ENCODE measurements at places on chromosomes 6 and 20.

DNA sequence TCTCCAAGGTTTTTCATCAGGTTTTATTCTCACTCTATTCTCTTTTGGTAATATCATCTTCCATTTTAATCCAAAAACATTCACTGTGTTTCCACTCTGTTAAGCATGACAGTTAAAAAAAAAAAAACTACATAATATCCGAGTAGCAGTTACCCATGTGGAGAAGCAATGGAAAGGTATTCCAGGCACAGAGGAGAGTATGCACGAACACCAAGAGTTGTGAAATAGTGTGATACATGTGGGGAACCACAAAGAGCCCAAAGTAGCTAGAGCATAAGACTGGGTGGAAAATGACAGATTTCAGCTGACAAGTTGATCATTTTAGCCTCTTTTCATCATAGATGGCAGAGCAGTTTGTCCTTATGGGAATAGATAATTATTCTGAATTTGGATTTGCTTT is 19.9 kb upstream of the FBXL4 start:
- no peak for DNase-seq

GRCh38 chr6:99219788-99220187 is 129.7 kb downstream of the FAXC start:
- DNase-seq: no peak

GRCh38 chr20:5393218-5393870 is 76.6 kb upstream of the PROKR2 start:
- no peak for DNase-seq

DNA sequence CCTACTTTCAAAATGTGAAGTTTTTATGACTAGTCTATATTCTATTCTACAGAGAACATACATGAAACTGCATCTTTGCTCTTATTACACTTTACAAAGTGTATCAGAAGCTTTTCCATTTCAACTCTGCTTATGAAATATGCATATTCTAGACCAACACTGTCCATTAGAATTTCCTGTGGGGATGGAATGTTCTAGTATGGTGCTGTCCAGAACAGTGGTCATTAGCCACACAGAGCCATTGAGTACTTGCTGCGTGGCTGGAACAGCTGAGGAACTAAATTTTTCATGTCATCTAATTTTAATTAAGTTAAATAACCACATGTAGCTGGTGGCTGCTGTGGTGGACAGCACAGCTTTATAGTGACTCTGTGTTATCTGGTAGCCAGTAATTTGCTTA is 105.9 kb upstream of the PDE10A start:
- DNase-seq: no peak

GRCh38 chr6:105750089-105750488 is 336.0 kb upstream of the PRDM1 start:
- DNase-seq: no peak

- no peak for DNase-seq
Measured at GRCh38 chr6:22363714-22364239, 66.9 kb upstream of the PRL start.

GRCh38 chr6:118253741-118254140 is 294.4 kb upstream of the PLN start:
- DNase-seq: no peak

GRCh38 chr6:130716466-130716865 is 110.7 kb upstream of the SMLR1 start:
- DNase-seq: no peak

- DNase-seq: no peak
Measured at GRCh38 chr6:49549691-49550491, 577 bp upstream of the C6orf141 start.

- DNase-seq: no peak
Measured at GRCh38 chr20:47789764-47790579, 4.7 kb upstream of the SULF2 start.

DNA sequence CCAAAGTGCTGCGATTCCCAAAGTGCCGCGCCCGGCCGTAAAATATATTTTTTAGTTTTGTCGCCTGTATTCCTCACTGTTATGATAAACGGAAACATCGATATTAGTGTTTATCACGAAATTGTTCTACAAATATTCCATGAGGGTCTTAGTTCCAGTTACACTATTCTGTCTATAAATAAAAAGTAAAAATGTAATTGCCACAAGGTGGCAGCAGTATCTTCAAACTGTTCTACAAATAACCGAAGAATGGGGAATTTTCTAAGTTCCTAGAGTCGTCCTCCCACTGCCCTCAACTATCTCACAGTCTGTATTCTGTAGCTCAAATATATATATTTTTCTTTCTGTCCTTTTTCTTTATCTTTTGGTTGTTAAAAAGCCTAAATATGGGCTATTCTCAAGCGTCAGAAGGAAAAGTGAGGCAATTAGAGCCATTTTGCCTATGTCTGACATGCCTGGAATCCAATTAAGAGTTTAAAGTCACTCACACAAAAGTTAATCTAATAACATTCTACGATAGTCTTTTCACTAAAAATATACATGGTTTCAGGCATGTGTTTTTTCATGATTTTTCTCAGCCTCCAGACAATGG is 14.2 kb upstream of the FAM162B start:
- no peak for DNase-seq

GRCh38 chr20:58048096-58048702 is 180.3 kb downstream of the ANKRD60 start:
- DNase-seq: no peak

DNA sequence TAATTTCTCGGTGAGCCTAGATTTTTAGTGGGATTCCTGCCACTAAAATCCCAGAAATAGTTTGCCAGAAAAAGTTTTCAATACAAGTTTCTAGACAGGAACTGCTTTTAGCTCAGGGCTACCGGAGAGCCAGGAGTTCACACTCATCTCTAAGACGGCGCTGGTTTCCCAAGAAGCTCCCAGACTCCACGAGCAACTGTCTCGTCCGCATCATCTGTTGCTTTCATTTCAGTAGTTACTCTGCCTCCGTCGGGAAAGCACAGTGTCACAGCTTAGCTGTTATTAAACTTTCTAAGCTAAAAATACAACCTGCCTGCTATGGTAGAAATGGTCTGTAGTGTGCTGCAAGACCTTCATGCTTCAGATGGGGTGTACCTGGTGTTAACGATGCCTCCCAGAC is 197.3 kb upstream of the SNX9 start:
- no peak for DNase-seq

DNA sequence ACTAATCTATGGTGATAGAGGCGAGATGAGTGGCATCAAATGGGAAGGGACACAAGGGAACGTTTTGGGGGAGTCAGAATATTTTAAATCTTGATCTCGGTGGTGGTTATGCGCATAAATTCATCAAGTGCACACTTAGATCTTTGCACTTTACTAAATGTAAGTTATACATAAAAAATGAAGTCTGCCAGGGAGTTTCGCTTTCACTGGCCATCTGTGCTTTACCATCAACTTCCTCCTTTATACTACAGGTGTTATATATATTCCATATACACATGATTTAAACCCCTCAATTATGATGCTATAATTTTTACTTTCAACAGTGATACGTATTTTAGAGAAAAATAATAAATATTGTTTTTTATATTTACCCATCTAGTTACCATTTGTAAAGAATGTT is 97.6 kb upstream of the AKIRIN2 start:
- DNase-seq: no peak

DNA sequence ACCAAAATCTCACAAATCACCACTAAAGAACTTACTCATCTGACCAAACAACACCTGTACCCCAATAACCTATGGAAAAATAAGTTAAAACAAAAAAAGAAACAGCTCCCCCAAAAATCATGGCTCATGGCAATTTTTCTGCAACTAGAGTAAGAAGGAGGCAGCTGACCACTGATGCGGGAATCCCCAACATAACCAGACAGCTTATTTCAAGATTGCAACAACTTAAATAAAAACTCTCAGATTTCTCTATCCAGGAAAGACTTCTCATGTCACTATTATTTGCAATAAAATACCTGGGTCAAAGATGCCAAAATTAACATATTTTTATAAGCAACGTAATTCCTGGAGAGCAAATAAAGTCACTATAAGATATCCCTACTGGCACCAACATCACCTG is 128.1 kb upstream of the LY86 start:
- DNase-seq: no peak

DNA sequence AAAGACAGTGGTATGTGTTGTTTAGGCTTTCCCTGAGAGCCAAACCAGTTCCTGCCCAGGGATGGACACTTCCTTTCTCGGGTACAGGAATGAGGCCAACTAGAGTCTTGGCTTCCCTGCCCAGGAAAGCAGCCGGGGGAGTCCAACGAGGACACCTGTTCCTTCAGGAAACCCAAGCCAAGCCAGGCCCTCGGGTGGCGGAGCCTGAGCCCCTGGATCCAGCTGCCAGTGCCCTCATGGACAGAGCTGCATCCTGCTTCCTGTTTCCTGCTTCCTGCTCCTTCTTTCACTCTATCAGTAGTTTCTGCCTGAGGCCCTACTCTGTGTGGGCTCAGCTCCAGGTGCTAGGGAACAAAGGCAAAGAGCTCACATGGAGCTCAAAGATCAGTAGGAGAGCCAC is 7.9 kb upstream of the SIRPA start:
- DNase-seq: no peak

DNA sequence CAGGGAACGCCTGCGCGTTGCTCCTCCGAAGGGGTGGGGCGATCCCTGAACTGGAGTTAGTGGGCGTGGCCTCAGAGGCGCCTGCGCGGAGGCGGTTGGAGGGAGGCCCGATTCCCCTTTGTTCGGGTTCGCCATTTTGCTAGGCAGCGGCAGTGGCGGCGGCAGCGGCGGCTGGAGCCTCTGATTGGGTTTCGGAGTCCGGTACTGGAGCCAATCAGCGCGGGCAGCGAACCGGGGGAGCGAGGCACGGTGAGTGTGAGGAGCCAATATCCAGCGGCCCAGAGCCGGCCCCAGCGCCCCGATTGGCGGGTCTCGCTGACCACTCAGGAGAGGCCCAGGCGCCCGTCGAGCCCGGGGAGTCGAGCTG is at the start of gene NFYA:
NFYA (plus strand) TSS at position 139 of the 367 bp plus-strand sequence. CDS start 6,116 bp downstream, outside the sequence.
- DNase-seq: peak; percentile 100

DNA sequence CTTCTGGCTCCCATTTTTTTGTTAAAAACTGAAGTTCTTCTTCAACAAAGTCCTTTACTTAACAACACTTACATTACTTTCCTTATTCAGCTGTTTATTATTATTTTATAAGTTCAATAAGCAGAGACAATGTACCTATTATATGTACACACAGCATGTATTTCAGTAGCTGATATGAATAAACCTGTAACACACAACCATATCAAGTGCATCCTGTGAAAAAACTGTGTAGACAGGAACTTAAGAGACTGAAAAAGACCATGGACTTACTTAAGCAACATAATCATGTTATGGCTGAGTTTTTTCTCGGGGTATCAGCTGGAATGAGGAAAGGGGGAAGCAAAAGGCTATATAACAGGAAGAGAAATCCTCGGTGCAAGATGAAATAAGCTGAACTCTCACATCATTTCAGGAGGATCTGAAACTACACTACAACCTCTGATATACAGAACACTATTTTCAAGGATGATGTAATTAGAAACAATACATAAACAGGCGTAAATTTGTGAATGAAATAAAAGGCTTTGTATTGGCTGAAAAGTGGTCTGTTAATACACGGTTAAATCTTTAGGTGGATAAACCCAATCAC is 70.9 kb downstream of the REV3L start:
- no peak for DNase-seq

GRCh38 chr6:46412662-46413061 is 78.6 kb downstream of the RCAN2 start:
- DNase-seq: no peak

GRCh38 chr6:136552054-136552453 is 1.8 kb upstream of the MAP7 start:
- no peak for DNase-seq

GRCh38 chr6:62371453-62372210 is 85.6 kb upstream of the KHDRBS2 start:
- DNase-seq: no peak

DNA sequence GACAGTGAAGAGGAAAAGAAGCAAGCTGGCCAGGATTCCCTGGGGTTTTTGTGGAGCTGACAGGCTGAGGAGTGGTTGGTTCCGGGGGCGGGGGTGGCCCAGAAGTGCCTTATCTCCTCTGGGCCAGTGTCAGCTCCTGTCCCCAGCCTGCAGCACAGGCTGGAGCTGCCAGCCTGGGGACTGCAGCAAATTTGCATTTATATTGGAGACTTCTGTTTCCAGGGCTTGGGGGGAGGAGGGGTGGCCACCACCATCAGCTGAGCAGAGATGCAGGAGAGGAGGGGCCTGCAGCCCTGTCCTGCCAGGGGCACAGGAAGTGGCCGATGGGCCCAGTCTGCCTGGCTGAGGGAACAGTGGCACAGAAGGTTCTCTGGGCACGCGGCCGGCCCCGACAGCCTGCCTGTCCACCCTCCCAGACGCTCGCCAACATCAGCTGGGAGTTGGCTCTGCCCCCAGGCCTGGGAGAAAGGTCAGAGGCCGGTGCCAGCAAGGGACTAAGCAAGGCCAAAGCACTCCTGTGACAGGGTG is 24.3 kb upstream of the SCRT2 start:
- DNase-seq: no peak

DNA sequence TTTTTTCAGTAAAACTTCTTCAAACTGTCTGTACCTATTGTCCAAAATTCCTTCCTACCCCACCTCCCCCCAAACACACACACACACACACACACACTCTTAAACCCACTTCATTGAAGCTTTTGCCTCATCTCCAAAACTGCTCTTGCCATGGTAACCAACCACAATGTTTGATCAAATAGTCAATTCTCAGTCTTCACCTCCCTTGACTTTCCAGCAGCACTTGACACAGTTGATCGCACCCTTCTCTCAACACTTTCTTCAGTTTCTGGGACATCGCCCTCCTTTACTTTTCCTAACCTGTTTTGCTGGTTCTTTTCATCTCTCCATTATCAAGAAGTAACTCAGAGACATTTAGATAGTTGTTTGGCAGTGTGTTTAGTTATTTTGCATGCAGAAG is 71.5 kb upstream of the COL21A1 start:
- no peak for DNase-seq

DNA sequence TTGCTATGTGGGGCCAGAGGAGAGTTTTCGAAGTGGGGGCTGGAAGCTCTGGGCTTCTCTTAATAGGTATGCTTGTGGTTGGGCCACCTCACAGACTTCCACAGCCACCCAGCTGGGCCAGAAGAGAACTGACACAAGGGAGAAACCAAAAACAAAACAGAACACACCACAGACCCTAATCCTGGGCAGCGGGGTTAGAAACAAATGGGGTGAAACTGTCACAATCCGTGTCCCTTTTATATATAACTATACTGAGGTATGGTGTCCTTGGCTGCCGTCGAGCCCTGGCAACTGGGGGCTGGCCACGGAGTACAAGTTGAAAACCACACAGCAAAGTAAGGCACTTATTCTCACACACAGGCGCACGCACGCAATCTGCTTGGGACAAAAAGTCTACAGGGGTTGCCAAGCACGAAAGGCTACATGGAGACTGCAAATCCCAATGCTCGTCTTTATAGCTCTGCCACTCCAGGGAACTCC is 78.3 kb downstream of the TRAM2 start:
- no peak for DNase-seq

DNA sequence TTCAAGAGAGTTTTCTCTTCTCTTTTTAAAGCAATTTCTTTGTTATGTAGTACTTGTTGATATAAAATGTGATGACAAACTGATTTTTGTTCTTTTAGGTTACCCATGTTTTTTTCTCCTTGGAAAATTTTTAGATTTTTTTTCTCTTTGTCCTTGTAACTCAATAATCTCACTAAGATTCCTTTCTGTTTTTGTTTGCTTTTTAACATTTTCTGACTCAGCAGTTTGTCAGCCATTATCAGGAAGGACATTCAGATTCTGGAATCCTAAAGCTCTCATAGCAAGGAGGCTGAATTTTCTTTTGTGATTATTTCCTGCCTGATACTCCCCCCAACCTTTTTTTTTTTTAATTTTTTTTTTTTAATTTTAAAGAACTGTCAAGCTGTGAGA is 75.2 kb upstream of the CITED2 start:
- DNase-seq: no peak

GRCh38 chr20:13515796-13516558 is 122.8 kb downstream of the TASP1 start:
- no peak for DNase-seq

GRCh38 chr6:131398176-131398575 is 174.8 kb upstream of the ARG1 start:
- no peak for DNase-seq

Data from activated CD4-positive, alpha-beta T cell treated with anti-CD3 and anti-CD28 coated beads, Interleukin-2, amount 50 U/mL, for 48 hours (primary cell).